ENCODE measurements at places on chromosomes 1 and 21.

DNA sequence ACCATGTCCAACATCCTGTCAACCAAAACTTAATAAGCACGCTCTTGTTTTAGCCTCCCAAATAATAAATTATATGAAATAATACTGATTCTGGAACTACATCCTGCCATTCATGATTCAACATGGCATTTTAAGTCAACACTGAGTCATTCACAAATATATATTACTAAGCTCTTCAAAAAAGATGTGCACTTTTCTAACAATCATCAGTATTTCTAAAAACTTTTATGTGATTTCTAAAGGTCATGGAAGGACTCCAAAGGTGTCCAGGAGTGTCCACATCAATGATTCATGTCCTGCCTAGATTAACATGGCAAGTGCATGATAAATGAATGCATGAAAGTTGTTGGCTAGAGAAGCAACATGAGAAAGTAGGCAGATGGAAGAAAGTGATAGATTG lies 51.6 kb downstream of the NEGR1 start:
- no peak for ATAC-seq

GRCh38 chr21:40845441-40845995 lies 1.4 kb downstream of the DSCAM start:
- ATAC-seq: no peak

GRCh38 chr1:155847823-155848529 lies 9.0 kb downstream of the GON4L start:
- ATAC-seq: no peak

GRCh38 chr1:228009116-228009827 lies 2.5 kb downstream of the WNT3A start:
- ATAC-seq: no peak

DNA sequence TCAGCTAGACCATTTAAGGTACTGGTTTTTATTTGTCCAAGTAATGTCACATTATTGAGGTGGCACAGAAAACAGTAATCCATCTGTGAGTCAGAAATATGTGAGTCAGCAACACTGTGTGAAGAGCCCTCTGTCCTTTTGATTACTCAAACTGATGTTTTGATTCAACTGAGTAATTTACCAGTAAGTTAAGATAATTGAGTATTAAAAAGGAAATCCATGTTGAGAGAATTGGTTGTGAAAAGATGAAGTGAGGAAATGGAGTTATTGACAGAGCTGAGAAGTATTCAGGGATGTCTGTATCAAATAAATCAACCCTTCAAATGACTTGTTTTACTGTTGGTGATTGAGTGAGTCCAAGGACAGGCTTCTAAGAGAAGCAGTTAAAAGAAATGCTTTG lies 302.7 kb upstream of the SGIP1 start:
- ATAC-seq: no peak

GRCh38 chr1:220925707-220926106 lies 46.5 kb downstream of the HLX start:
- ATAC-seq: no peak

GRCh38 chr21:17003258-17003615 lies 509.6 kb upstream of the CXADR start:
- no peak for ATAC-seq

DNA sequence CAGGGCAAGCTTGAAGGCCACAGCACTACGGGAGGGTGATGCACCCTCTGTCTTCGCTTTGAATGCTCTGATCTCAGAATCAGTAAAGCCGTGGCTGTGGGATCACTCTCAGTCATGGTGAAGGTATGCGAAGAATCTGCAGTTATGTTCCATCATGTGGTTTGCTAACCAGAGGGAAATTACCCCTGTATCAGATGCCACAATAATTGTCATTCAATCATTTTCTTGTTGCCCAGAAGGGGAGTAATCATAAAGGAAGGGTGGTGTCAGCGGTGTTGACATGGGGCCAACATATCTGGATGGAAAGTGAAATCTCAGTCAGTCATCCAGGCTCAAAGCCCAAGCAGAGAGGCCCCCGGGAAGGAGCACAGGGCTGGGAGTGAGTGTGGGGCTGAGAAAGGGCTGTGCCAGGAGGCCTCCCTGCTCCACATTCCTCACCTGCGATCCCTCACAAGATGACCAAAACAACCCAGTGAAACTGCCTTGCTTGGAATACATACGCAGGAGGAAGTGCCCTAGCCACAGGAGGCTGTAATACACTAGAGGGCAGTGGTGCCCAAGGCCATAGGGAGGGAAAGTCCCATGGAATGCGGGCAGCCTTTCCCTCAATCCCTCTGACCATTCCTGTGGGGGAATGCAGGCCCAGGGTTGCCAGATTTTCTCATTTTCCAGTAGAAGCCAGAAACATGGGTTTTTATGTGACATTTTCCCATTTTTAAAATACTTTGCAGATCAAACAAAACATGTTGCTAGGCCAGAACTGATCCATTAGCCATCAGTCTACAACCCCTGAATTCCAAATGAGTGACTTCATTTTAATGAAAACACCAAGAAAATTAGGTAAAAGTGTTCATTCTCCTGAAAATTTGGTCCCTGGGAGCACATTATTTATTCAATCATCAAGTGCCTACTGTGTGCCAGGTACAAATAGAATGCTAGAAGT lies 95.7 kb upstream of the VANGL1 start:
- no peak for ATAC-seq

DNA sequence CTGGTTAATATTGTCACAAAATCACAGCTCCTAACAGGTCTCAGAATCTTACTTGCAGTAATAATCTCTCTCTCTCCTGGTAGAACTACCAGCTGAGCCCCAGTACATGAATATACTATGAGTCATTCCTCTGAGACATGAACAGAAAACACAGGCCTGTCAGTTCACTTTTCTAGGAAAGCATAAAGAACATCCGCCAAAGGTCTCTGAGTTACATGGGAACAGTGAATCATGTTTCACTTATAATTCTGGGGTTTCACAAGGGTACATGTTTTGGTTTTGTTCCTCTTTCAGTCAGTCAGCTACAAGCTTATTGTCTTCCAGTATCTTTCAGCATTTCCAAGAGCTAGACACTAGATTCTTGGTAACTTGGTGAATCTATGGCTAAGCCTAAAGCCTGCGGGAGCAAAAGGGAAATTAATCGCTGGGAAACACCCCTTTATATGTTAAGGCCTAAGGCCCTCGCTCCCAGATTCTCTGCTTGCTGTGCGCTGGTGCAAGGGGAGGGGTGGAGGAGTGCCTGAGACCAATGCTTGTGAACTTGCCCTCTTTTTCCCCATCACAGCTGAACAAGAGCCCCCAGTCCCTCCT lies 31.7 kb downstream of the IFNGR2 start:
- ATAC-seq: peak; percentile 96

GRCh38 chr1:1259540-1259939 lies 13.0 kb upstream of the C1QTNF12 start:
- ATAC-seq: no peak

DNA sequence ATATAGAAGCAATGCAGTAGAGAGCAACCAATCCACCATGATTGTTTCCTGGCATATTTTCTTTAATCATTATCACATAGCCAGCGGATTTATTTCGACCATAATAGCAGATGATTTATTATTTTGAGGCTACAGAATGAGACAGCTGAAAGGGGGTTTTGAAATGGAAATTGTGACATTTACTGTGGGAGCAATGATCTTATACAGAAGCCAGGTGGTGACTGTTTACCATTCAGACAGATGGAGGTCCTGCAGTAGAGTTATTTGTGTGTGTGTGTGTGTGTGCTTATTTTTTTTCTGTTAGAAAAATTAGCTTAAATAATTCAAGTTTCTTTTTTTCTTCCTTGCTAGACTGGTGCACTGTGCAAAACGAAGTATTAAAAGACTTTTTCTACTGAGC lies 1784.5 kb downstream of the MRPL39 start:
- no peak for ATAC-seq

GRCh38 chr1:96519851-96520578 lies 201.6 kb upstream of the PTBP2 start:
- ATAC-seq: no peak

- no peak for ATAC-seq
Observed at GRCh38 chr1:89460325-89460724, 64.3 kb upstream of the LRRC8B start.

DNA sequence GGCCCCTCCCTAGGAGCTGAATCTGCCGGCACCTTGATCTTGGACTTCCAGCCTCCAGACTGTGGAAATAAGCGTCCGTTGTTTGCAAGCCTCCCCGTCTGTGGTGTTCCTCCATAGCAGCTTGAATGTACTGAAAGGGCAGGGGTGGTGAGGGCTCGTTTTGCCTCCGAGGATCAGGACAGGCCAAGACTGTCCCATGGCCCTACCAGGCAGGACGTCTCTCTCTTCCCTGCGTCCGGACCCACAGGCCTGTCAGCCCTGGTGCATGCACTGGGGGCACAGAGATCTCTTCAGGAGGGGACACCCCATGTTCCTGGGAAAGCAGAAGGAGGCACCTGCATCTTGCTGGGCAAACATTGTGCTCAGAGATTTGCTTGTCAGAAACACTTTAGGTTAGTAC lies 156.3 kb upstream of the C1orf174 start:
- no peak for ATAC-seq

GRCh38 chr1:40240390-40240789 lies 7.3 kb upstream of the TMCO2 start:
- no peak for ATAC-seq

DNA sequence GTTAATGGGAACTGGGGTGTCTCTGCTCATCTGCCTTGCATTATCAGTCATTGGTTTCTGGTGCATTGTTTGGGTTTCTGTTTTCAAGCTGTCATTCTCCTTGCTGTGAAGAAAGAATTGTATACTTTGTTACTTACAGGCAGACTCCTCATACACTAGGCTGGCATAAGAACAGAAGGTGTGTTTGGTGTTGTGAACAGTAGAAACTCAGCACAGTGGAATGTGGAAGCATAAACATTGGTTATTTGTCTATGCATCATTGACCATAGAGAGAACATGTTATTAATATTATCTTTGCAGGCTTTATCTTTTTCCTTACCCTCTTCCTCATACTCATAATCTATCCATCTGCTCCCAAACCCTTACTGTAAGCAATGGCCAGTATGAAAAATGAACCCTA lies 18.2 kb downstream of the C1orf87 start:
- no peak for ATAC-seq

DNA sequence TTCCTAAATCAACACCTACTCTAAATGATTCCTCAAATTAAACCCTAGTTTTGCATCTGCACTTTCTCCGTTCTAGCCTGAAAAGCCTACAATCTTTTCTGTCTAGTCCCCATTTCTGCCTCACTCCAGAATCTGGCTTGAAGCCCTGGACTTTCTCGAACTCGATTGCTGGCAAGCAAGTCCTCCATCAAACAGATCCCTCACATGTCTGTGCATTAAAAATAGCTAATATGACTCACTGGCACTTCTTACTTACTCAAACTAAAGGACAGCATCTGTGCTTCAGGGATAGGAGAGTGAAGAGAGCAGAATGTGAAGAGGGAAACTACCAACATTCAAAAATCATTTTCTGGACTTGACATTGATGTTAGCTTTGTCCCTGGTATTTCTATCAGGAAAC lies 51.8 kb upstream of the CXADR start:
- no peak for ATAC-seq

GRCh38 chr1:200182701-200183100 lies 155.2 kb downstream of the NR5A2 start:
- no peak for ATAC-seq

DNA sequence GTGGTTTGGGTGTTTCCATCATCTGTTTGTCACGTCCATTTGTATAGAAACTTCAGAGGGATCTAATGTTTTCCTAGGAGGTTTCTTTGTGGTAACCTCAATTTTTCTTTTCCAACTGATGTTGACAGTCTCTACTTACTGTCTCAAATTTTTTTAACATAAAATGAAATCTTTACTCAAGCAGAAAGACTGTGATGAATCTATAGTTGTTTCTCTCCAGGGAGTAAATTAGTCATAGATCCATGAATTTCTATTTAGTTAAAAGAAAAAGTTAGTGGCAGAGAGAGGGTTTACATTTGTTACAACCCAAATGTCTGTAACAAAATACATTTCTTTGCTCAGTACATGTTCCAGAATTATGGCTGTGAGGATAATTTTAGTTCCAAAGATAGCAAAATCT lies 161.6 kb downstream of the DISP1 start:
- no peak for ATAC-seq

DNA sequence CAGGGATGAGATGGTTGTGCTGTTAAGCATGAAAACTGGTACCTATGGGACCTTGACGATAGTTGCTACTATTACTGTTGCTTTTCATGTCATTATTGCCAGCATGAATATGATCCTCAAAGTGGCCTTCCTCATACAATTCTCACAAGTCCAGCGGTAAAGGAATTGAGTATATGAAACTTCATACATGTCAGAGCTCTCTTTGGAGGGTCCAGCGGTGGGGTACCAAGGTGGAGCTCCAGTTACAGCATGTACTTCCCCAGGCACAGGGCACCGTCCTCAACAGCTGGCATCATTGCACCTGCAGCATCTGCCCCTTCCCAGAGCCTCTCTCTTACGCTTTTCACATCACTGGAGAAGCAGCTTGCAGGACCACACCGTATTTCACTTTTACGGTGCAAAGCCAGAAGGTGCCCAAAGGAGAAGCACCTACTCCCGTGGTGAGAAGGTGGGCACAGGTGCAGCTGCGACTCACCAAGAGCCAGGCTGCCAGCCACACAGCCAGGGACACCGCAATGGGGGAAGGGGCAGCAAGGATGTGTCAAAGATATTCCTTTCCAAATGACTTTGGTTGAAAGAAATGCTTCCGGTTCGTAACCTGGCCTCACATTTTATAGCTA lies 166.4 kb upstream of the IRF2BP2 start:
- no peak for ATAC-seq

DNA sequence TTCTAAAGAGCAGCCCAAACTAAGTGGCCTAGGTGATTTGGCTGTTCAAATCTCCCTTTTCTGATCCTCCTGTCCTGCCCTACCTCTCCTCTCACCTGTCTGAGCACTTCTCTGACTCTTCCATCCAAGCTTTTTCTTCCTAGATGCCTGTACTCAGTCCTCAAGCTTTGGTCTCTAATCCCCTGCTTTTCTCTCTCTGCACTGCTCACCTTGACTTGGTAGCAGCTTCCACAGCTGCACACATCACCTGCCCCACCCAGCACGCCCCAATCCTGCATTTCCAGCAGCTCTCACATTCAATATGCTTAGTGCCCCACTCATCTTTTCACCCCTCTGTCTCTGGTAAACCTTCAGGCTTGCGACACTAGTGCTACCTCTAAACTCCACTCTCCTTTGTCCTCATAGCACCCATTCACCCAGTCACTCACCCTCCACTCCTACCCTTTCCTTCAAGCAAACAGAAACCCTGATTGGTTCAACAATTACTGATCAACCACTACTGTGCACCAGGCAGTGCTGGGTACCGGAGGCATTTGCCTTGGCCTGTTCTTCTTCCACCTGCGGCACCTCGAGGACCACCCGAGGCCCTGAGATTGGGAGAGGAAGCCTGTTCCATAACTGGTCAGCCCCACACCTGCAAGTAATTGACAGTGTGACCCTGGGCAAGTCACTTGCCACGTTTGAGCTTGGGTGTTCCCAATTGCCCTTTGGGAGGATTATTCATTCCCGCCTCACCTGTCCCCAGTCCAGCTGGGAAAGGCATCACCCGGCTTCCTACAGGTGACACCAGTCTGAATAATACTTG lies 136.1 kb upstream of the EDN2 start:
- no peak for ATAC-seq

GRCh38 chr1:233256789-233257188 lies 38.7 kb downstream of the PCNX2 start:
- ATAC-seq: no peak

Measured in stimulated activated memory B cell treated with anti-CD40 and anti-IgM and Interleukin-4, amounts not matched to agents 10 μg/mL and 1 μg/mL and 100 μg/mL, for 72 hours (primary cell).